ENCODE measurements at places on chromosomes 6 and 20. TPM values are rescaled to one million over a fixed set of nuclear protein-coding genes. Genes with fewer than 3 reads are reported as not detected.

MCCD1 gene
- total RNA-seq: not detected

MLIP gene
- total RNA-seq: not detected

AGPAT1 gene
- 43.6 TPM for total RNA-seq

MAP3K7 gene
- 11.3 TPM for total RNA-seq

DSE gene
- 15.7 TPM for total RNA-seq

KLHDC3 gene
- 28.6 TPM for total RNA-seq

DDX43 gene
- not detected for total RNA-seq

CENPW gene
- 37.7 TPM for total RNA-seq

All from A549 treated with dexamethasone at 1 μM for 4 hours (cell line).